NCI-H446 treated with DMSO at 0.1 percent for 48 hours (cell line): ENCODE measurements at places on chromosomes 3 and 15.

GRCh38 chr3:184459355-184459754, 79.5 kb downstream of the CHRD start:
- DNase-seq: no peak

- no peak for DNase-seq
Measured at GRCh38 chr3:123024056-123024455, 3.5 kb downstream of the SEMA5B start.

- no peak for DNase-seq
Measured at GRCh38 chr15:33636958-33637357, 326.2 kb downstream of the RYR3 start.

GRCh38 chr3:196652961-196653795, 13.7 kb downstream of the NRROS start:
- DNase-seq: no peak

DNA sequence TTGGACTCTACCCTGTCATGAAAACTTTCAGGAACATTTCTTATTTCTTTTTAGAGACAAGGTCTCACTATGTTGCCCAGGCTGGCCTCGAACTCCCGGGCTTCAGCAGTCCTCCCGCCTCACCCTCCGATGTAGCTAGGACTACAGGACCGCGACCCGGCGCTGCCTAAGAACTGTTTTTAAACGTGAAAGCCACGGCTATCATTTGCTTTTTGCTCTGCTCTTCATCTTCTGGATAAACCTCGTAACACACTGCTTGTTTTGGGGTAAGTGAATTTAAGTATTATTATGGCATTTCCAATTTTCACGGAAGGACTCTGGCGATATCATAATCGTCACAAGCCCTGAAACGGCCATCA, 14.3 kb upstream of the CCNL1 start:
- no peak for DNase-seq

GRCh38 chr3:123684209-123684608, 99.4 kb upstream of the HACD2 start:
- no peak for DNase-seq

DNA sequence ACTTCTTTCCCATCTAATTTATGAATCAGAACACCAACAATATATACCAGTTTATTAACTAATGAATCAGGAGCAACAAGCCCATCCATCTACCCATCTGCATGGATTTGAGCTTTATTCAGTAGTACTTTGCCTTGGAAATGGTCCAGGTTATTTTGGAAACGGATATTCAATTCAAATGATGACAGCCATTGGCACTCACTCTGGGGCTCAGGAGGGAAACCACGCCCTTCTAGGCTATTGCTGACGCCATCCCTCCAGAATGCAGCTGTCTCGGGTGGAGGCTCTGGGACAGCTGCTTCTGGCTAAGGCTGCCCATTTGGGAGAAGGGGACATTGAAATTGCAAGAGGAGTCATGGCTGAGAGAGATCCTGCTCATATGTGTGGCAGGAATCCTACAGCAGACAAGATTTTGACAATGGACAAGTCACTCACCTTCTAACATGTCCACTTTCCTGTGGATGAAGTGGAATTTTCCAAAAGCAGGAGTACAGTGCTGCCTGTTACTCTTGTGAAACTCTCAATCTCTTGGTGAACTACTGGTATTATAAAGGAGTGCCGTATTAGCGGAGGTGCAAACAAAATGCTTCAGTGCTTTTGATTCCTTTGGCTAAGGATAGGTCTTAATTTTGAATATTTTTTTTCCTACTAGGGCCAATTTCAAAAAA, 29.3 kb upstream of the TRAK1 start:
- peak; percentile 85 for DNase-seq

- DNase-seq: no peak
Measured at GRCh38 chr3:71917545-71917944, 132.6 kb upstream of the PROK2 start.

- DNase-seq: no peak
Measured at GRCh38 chr3:73228437-73228836, 167.0 kb downstream of the EBLN2 start.

- DNase-seq: no peak
Measured at GRCh38 chr3:60582288-60582687, 669.0 kb downstream of the FHIT start.

DNA sequence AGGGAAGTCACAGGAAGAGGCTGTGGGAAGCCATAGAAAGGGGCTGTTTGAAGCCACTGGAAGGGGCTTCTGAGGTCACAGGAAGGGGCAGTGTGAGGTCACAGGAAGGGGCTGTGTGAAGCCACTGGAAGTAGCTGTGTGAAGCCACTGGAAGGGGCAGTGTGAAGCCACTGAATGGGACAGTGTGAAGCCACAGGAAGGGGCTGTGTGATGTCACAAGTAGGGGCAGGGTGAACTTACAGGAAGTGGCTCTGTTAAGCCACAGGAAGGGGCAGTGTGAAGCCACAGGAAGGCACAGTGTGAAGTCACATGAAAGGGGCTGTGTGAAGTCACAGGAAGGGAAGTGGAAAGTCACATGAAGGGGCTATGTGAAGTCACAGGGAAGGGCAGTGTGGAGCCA, 33.1 kb downstream of the GASK1A start:
- DNase-seq: no peak

DNA sequence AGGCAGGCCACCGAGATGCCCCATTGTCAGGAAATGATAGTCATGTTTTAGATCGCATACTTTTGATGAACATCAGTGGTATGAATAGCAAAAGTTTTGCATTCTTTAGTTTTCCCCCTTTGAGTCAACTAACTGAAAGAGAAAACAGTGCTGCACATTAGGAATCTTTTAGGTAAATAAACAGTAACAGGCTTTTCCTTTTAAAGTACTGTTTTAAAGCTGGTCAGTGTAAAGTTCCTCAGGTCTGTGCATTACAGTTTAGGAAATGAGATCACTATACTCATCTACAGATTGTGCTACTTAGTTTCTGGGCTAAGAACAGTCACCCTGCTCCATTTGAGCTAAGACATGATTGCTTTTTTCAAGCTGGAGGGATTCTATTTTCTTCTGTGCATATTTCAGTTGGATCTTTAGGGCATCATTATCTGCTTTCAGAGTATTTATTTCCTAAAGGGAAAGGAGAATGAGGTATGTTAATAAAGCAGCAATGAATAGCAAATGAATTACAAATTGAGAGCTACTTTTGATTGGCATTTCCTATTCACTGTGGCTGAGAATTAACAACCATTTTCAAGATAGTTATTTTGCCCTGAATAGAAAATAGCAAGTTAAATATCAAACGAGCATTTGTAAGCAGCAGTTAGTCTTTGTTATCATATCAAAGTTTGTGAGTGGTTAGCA, 36.5 kb downstream of the FAM98B start:
- DNase-seq: no peak

GRCh38 chr15:78322243-78322642, 17.9 kb upstream of the CRABP1 start:
- DNase-seq: no peak

DNA sequence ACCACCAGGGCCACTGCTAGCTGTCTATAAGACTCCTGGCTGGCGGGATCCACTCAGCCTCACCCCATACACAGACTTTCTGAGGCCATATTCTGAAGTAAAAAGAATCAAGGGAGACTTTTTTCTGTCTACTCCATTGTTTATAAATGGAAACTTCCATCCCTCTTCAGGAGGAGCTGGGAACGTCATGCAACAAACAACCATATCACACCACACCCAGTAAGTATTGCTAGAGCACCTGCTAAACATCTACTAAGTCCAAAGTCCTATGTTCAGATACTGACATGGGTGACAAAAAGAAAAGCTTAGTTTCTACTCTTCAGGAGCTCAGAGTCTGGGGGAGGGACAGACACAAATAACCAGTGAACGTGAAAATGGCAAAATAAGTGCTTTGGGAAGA, 324.8 kb upstream of the ONECUT1 start:
- no peak for DNase-seq

DNA sequence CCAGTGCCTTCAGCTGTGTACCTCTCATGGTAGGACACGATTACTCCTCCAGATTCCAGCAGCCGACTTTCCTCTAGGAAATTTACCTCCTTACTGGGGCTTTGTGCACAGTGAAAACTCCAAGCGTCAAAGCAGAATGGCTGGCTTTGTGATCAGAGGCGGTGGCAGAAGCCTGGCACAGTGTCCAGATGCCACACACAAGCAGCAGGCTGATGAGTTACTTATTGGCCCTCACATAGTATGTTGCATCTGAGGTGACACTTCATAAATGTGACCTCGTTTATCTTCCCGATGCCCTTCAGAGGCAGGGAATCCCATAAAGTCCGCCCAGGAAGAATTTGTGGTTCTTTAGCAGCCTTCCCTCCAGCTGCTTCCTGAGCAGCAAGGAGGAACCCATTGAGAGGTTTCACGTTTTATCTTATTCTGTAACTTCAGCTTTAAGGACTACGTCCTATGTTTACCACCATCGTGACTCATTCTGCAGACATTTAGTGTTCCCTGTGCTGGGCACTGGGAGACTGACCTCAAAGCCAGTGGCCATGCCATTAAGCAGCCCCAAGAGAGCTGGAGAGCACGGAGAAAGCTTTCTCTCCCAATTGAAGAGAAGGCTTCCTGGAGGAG, 107.1 kb upstream of the C15orf61 start:
- no peak for DNase-seq

DNA sequence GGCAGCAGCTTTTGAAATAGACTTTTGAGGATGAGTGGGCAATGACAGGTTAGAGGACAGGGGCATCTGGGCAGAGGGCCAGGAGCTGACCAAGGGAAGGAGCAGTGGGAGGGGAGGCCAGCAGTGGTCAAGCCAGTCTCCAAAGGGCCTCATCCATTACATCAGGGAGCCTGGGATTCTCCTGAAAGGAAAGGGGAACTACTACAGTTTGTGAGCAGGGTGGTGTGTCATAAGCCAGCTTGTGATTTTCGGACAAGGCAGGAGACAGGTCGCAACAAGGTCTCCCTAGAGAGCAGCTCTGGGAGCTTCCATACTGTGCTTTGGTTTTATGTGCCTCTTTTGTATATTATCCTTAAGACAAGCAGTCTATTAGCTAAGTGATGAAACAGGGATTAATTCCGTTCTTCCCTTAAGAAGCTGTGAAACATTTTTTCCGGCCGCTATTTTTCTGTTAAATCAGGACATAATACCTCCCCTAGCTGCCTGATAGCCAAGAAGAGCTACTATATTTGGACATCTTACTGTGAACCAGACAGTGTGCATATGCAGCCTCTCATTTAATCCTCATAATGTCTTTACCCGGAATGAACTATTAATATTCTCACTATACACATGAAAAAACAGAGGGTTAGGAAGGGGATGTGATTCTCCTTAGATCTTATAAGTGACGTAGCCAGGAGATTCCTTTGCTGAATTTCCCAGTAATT, 46.4 kb downstream of the C2CD4B start:
- DNase-seq: no peak

DNA sequence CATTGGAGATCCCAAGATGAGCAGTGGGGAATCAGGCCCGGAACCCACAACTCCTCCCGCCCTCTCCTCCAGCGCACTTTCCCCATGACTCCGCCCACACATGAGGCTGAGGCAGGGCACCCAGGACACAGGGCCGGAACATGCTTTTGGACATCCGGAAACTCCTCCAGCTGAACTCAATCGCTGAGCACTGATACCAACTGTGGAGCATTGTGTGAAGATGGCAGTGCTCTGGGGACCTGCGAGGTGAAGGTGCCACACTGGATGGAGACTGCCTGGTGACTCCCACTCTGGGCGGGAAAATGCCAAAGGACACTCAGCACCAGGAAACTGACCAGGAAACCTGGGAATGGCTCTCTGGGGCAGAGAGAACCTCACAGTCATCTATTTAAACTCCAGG, 189.1 kb downstream of the FAM43A start:
- DNase-seq: no peak

DNA sequence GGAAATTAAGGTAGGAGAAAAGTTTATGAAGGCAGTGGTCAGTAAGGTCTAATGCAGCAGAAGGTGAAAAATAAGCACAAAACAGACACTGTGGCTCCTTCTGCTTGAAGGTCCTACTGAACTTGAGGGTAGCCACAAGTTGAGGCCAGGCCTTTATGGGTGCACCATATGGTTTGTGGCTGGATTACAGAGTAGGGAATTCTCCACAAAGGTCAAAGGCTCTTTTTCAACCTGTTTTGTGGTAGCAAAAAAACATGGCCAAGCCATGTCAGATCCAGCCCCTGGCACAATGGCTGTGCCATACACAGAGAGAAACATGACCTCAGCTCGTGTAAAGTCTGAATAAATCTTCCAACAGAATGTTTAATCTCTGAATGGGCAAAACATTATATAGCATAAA, 214.0 kb downstream of the SATB1 start:
- no peak for DNase-seq

GRCh38 chr15:75508840-75509532, 57.5 kb upstream of the SIN3A start:
- peak; percentile 4 for DNase-seq

DNA sequence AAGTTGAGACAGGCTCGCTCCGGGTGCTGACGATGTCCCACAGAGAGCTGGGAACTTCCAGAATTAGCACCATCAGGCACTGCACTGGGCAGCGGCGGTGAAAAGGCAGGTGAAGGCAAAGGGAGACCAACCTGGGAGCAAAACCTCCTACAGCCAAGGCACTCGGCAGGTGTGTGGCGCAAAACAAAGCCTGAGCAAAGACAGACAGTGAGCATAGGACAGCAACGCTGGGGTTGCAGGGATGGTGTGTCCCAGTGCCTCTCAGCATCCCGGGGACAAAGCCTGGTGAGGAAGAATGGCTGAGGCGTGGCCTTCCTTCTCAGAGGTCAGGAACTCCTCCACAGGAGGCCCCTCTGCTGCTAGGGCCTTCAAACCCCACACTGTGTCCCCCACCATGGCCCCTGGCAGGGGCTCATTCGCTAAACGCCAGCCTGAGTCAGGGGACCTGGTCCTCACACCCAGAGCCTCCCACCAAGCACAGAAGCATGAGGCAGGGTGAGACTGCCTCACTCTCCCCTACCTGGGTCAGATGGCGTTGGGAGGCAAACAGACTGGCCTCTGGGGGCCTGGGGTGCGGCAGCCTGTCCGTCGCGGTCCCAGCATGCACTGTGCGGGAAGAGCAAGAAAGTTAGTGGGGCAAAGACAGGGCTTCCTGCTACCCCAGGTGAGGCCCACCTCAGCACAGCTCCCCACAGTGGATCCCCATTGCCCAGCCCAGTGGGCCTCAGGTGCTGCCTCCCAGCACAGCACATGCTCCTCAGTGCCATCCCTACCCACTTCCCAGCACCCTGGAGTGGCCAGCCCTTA, 44.1 kb upstream of the LINGO1 start:
- DNase-seq: no peak

DNA sequence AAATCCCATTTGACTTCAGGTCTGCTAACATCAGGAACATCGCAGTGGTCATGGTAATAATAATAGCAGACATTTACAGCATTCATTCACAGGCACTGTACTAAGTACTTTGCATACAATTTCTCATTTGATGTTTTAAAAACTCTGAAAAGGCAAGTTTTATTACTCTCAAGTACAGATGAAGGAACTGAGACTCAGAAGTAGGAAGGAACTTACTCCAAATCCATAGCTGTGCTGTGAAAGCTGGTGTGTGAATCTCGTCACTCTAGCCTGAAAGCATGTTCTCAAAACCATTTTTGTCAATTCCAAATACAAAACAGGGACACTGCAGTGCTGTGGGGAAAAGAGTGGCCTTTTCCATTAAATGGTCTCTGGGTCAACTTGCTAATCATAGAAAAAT, 179.9 kb downstream of the FAM43A start:
- no peak for DNase-seq

- no peak for DNase-seq
Measured at GRCh38 chr15:55197362-55197705, 593 bp upstream of the RSL24D1 start.
